GM13976 (cell line): ENCODE measurements at places on chromosomes 12 and 14.

GRCh38 chr12:98345308-98345876 lies 170.0 kb upstream of the TMPO start:
- DNase-seq = no peak

DNA sequence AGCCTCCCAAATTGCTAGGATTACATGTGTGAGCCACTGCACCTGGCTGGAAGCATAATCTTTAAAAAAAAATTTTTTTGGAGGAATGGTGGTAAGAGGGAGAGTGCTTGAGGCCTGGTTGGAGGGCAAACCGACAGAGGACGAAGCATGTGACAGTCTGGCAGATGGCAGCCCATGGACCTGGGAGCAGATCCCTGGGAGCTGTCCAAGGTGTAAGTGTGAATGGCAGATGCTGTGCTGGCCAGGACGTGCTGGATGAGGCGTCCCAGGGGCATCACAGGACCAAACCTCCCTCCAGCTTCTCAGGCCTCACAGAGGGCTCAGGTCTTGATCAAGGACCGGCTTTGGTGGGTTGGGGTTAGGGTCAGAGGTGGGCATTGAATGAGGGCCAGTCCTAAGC lies 128.4 kb upstream of the NCOR2 start:
- DNase-seq = no peak

DNA sequence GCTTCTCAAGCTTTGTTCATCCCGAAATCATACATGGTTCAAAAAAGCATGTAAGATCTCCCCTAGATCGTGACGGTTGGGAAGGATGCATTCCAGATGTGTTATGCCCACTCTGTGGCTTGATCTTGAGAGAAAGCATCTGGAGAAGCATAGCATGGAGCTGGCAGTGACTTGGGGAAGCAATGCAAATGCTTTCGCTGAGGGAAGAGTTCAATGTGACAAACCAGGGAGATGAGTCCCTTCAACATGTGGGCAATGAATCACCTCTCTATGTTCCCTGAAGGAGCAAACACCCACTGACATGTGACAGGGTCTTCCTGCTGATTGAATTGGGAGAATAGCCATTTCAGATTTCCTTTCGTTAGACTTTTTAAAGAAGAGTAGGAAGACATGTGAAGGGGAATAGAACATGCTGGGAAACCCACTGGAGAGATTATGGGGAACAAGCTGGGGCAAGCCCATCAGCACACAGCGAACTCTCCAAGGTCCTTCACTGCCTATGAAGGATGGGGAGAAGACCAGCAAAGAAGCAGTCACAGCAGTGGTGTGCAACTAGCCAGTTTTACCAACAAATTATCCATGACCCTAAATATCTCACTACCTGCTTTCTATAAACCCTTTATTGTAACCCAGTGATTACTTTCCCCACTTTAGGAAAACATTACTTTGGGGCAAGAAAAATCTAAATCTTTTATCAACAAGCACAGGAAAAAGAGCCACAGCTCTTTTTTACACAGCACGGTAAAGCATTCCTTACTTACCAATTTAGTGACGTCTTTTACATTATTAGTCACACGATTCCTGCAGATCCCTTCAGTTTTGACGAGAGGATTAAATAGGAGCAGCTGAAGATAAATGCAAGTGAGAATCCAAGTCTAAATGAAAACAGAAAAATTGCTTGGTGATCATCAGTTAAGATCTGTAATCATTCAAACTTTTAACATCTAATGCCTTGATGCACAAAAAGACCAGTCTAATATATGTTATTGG lies 35.0 kb downstream of the KITLG start:
- DNase-seq = no peak

- no peak for DNase-seq
Measured at GRCh38 chr14:35301735-35302528, 9.8 kb downstream of the PSMA6 start.

GRCh38 chr14:91396013-91396660 lies 21.5 kb downstream of the CCDC88C start:
- DNase-seq = no peak
